ENCODE measurements at places on chromosomes 16 and 17.

DNA sequence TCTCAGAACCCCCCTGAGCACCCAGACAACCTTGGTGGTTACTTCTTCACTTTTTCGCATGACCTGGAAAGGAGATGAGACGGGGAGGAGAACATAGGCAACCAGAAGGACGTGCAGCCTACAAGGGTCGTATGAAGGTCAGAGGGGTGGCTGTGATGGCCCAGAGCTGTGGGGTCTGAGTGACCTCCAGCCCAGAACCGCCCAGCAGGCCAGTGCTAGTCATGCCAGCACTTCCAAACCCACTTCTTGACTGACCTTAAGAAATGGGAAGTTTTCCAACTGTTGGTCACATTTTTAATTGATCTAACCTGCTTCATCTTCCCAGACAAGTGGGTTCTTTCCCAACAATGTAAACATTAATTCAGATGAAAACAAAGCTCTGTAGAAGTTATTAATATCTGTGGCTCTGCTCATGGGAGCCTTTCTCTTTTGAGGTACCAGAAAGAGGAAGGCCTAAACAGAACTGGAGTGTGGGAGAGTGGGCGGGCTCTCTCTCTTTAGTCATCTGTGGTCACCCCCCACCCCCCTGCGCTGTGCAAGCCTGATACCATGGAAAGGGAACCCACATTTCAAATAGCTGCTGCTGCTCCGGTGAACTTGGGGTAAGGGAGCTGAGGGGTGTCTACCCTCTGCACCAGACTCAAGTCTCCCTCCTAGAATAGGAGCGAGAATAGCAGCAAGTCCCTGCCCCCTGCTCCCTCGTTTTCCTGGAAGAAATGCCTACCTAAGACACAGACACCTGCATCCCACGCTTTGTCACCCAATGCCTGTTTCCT, 101.6 kb downstream of the RAB11FIP4 start:
- DNase-seq, result no peak

DNA sequence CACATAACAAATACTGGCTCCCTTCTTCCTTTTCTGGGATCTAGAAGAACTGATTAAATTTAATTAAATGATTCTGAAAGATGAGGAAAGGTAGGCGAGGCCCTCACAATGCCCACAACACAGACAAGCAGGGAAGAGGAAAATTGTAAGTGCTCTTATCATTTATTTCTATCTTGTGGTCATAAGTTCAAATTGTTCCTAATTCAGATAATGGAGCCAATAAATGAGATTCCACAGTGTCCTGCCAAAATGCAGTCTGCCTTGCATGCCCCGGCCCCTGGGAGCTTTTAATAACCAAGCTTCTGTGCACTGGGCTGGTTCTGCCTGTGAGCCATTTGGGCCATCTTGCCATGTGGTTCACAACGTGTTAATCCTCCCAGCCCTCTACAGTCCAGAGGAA, 97.0 kb downstream of the CMC2 start:
- DNase-seq, result no peak

DNA sequence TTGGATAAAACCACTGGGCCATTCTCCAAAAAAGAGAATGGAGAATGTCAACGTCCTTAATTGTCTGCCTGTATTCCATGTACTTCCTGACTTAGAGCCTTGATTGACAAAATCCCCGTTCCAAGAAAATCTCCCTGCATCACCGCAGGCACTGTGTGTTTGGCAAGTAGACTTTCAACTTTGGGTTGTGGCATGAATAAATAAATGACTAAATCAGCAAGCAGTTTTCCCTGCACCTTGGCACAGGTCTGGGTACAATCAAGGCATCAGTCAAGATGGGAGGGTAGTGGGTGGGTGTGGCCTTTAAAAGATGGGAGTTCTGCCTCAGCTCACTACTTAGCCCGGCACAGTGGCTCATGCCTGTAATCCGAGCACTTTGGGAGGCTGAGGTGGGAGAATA, 248.5 kb upstream of the RPL38 start:
- DNase-seq, result no peak

GRCh38 chr16:31354394-31355291, at the start of gene ITGAX:
Gene ITGAX (plus strand): TSS chr16:31355176. CDS start chr16:31355255, 79 bp downstream.
- no peak for DNase-seq

GRCh38 chr17:5373112-5373511, 46.4 kb downstream of the NUP88 start:
- no peak for DNase-seq

DNA sequence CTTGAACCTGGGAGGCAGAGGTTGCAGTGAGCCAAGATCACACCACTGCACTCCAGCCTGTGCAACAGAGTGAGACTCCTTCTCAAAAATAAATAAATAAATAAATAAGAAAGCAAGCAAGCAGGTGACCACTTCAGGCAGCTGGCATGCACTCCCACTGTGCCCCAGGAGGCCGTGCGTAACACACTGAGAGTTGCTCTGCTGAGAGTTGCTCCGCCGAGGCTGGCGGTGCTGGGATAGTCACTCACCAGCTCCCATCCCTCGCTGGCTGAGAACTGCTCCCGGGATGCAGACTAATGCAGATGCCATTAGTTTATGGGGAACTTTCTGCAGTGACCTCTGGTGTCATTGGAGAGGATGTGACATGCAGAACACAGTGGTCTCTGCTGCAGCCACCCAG, 105.7 kb upstream of the PLCG2 start:
- DNase-seq, result no peak

DNA sequence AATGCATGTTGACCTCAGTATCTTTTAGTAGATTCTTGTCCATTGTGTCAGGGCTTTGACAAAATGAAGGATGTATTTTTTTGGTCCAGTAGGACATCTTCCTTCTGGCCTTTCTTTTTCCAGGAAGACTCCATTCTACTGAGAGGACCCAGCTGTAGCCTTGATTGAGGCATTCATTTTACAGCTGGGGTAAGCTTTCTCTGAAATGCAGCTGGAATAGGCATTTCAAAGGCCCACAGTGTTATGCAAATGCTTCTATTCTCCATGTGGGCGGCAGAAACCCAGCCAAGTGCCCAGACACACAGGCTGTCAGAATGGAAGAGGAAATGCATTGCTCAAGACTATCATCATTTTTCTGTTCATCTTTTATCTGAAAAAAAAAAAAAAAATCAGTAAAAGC, 629.0 kb upstream of the CDH8 start:
- peak; percentile 9 for DNase-seq

DNA sequence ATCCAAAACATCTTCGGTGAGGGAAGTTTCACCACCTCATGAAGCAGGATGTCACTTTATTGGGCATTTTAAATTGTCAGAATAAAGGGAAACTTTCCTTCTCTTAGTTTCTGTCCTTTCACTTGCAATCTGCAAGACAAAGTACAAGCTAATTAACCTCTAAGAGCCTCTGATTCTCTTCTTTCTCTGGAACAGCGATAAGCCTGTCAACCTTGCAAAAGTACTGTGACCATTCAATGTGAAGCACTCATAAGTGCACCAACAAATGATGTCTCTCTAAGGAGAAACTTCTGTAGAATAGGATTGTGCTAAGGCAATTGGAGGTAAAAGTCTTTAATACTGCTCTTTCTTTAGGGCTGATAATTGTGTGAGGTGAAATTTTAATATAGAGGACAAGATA, 1622.3 kb downstream of the CDH8 start:
- DNase-seq, result no peak

DNA sequence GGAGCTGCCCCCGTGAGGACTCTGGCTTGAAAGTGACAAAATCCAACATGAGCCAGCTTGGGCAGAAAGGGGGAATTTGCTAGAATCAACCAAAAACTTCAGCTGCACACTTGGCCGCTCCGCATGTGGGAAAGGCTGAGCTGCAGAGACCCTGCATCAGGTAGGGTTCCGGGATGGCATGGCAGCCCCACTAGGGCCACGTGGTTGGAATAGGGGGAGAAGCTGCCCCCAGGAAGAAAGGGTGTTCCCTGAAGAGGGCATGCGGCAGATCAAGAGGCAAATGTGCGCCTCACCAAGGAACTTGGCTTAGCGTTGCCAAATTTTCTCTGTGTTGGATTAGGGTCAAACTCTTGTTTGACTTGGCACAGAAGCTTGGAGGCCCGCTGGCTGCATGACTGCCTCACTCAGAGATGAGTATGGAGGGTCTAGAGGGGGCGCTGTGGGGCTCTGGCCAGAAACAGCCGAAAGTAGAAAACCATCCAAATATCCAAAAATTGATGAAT, 29.2 kb upstream of the WFIKKN2 start:
- no peak for DNase-seq

DNA sequence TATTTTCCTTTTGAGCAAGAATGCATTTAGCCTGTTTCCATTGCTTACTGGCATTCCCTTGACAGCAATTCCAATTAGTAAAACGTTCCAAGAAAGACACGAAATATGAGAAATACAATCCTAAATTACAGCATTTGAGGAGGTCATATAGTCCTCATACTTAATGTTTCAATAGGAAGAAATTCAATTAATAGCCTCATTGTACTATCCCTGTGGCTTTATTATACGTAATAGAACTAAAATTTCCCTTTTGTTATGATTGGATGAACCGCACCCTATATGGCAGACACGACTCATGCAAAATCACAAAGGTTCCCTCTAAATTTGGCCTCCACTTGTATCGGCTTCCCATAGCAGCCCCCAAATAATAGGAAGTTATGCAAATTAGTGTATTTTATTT, 291.7 kb downstream of the CEP112 start:
- DNase-seq, result no peak

DNA sequence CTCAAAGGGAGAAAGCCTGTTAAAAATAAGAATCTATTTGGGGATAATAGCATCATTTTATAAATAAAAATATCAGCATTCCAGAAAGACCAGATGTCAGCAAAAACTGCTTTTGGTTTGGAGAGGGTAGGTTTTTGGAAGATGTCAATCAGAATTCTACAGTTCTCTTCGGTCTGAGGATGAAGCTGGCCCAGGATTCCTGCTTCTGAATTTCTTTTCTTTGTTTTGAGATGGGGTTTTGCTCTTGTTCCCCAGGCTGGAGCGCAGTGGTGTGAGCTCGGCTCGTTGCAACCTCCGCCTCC, 31.0 kb upstream of the PITPNA start:
- DNase-seq, result no peak

GRCh38 chr17:59409336-59410048, 78.0 kb downstream of the YPEL2 start:
- no peak for DNase-seq

DNA sequence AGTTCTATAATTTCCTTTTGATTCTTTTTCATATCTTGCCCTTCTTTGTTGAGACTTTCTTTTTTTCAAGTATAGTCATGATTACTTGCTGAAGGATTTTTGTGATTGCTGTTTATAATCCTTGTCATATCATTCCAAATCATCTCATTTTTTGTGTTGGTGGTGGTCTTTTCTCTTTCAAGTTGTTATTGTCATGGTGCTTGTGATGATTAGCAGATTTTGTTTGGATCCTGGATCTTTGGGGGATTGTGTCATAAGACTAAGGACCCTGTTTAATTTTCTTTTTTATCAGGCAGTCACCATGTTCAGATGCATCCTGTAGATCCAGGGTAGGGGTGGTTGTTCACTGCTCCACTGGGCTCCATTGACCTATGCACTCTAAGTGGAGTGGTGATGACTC, 254.4 kb upstream of the FOXF1 start:
- DNase-seq, result no peak

GRCh38 chr16:58634265-58634802, 4.7 kb upstream of the CNOT1 start:
- DNase-seq, result no peak

DNA sequence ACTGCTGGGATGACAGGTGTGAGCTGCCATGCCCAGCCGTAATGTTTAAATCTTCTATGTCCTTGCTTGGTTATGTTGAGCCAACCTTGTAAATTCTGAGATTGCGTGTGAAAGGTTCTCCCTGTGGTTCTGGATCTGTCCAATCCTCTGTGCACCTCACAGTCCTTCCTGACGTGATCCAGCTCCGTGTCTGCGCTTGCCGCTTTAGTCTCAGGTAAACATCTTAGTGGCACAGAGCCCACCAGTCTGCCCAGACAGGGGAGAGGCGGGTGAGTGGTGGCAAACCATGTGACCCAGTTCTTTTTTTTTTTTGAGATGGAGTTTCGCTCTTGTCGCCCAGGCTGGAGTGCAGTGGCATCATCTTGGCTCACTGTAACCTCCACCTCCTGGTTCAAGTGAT, 13.9 kb downstream of the SLC25A10 start:
- no peak for DNase-seq

DNA sequence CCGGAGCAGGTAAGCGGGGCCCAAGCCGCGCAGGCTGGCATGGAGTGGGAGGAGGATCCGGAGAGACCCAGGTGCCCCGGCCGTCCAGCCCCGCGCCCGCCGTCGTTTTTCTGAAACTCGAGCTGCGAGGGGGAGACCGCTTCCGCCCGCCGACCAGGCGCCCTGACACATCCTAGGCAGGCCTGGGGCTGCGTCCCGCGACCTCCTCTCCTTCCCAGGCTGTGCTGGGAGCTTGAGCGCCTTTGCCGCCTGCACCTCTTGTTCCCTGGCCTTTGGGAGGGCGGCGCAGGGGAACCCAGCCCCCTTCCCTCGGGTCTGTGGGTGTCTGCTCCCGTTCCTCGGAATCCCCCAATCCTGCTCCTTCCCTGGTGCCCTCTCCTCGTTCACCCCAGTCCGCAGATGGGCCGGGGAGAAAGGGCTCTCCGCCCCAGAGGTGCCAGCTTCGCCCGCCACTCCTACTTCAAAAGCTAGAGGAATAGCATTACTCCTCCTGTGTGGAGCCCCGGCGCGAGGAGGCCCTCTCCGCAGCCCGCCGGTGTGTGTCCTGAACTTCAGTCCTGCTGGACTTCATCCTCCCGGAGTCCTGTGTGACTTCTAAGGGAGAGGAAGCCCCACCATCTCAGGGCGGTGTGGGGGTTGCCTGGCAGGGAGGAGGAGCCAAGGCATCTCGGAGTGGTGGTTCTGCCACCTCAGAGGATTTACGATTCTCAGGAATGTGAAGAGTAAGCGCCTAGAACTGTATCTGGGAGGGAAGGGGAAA, 1.0 kb downstream of the NHERF1 start:
- DNase-seq, result no peak

GRCh38 chr17:52789829-52790228, 631.3 kb upstream of the CA10 start:
- no peak for DNase-seq

GRCh38 chr17:33508215-33508614, 215.1 kb upstream of the ASIC2 start:
- DNase-seq, result no peak

DNA sequence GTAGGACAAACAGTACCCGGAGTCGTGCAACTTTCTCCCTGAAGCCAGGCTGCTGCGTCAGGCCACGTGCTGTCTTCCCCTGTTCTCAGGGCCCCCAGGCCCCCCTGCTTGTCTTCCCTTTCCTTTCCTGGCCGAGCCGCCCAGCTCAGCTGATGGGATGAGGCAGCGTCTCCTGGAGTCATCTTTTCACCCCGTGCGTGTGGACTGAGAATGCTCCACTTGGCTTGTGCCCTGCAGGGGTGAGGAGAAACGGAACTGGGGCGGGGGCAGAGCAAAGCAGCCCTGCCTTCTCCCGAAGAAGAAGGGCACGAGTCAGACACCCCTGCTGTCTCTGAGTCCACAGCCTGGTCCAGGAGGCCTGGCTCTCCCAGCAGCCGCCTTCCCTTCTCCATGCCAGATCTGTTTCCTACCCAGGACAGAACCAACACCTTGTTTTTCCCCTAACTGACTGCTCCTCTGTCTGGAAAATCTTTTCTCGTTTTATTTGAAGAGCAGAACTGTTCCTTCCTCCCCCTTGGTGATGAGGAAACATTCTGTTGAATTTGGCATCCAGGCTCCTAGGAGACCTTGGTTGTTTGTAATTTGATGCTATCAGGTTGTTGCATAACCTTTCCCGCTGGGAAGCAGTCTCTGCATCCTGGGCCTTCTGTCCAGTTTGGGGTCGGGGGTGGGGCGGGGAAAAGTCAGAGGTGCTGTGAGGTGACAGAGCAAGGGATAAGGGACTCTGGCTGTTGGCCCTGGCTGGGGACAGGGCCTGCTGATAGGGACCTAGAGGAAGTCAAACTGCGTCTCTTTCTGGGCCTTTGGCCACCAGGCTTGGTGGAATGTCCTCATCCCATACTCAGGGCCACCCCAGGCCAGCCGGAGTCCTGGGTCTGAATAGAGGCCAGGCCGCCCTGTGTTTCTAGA, 78.8 kb downstream of the WIPI1 start:
- peak; percentile 54 for DNase-seq

Measured in renal pelvis (tissue), 12 donors.